EH (cell line): ENCODE measurements at places on chromosomes 3 and 15.

- DNase-seq, result peak; percentile 48
Measured at GRCh38 chr15:57444877-57445513, 68.7 kb downstream of the CGNL1 start.

DNA sequence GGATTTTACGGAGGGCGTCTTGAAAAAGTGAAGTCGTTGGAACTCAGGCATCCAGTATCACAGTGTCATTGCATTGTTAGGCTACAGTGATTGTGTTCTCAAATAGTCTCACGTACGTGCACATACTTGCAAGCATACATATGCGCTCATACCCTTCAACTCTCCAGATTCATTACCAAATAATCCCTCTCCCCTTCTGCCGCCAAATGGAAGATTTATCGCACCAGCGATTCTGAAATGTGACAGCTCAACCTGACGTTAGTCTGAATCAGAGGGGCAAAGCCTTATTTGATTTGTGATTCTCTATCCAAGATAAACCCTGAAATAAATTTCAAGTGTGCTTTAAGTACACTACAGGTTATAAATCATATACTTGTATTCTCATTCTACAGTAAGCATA lies 119.4 kb downstream of the GADL1 start:
- no peak for DNase-seq

GRCh38 chr3:31959951-31960792 lies 20.9 kb downstream of the OSBPL10 start:
- DNase-seq, result peak; percentile 55

GRCh38 chr15:77869021-77869895 lies 208.3 kb downstream of the TBC1D2B start:
- peak; percentile 79 for DNase-seq

GRCh38 chr3:151100076-151100475 lies 14.6 kb downstream of the MED12L start:
- DNase-seq, result no peak

DNA sequence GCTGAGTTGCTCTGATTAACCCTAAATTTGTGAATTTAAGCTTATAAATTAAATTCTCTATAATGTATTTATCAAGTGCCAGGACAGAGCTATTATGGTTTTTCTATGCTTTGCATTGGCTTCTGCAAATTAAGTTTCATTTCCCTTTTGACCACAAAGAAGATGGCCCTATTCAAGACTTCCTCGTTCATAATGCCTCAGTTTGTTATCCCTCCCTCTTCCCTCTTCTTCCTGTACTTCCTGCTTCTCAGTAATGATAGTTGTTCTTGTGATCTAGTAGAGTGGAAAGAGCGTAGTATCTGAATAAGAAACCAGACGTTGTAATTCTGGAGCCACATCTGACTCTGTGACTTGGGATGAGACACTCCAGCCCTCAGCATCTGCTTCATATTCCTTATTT lies 118.7 kb downstream of the CACNA1D start:
- no peak for DNase-seq

DNA sequence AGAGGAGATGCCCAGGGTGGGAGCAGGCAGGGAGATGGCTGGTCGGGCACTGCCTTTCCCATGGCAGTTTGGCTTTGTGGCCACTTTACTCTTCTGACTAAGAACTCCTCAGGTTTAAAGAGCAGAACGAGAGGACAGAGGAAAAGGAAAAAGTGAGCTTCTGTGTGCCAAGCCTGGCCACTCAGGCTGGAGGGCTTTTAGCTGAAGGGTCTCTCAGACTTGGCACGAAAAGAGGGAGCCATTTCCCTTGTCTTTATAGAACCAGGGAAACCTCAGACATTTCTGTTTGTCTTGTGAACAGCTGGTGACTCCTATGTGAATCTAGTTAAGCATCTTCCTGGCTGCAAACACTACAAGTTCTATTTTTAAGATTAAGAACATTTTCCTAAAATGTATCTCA lies 23.3 kb upstream of the PSMD6 start:
- no peak for DNase-seq
